ENCODE measurements at places on chromosomes 3 and 15.

DNA sequence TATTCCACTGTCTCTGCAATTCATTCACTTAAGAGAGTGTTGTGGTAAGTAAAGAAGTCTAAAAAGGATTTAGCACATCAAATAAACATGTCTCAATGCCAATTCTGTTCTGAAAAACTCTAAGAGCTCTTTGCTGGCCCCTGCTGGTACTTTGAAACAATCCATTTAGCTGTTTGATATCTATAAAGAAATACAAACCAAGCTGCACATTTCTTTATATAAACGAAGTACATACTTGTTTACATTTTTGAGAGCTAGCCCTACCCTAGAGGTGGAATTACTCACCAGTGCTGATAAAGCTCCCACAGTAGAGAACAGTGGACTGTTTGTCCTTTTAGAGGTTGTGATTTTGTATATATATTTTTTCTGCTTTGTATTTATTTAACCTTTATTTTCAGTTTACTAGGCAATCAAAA, 75.5 kb downstream of the NEDD4 start:
- peak; percentile 8 for DNase-seq

DNA sequence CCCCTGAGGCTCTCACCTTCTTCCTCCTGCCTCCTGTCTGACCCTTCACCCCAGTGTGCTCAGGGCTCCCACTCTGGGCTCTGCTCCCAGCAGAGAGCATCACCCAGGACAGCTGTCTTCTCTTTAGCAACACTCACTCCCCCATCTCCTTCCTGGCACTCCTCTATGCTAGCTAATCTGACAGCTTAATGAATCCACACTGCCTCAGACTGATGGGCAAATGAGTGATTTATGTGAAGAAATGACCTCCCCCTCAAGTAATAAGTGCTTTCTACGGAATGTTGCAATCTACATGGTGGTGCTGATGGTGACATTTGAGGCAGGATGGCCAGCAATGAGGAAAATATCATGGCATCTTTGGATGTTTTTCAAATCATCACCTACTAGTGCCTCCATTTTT, 83.6 kb downstream of the LSM3 start:
- no peak for DNase-seq

DNA sequence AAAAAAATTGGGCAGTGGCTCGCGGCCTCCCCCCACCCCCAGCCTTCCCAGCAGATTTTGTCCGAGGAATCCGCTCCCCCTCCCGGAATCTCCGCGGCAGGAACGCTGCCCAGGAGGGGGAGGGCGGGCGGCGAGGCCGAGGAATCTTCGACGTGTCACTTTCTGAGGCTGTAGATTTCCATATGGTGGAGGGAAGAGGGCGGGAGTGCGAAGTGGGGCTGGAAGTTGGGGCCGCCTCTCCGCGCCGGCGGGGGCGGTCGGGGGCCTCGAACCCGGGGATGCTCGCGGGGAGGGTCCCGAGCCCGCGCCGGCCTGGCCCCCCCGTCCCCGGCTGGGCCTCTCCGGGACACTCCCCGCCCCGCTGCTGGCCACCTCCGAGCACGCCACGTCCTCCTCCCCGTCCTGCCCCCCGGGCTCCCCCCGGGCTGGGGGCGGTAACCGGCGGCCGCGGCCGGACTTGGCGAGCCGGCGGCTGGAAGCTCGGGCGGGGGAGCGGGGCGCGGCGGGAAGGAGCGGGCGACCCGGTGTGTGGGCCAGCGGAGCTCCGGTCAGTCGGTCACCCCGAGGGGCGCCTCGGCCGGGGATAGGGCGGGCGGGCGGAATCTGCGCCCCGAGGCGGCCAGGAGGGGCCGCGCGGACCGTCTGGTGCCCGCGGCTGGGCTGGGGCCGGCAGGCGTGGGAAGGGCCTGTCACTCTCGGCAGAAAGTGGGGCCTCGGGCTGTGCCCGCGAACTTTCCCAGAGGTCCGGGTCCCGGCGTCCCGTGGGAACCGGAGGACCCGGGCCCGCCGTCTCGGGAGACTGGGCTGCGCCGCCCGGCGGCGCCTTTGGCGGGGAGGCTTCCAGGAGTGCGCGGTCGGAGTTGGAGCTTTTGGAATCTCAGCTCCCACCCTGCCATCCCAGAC, 951 bp downstream of the FNDC3B start:
- DNase-seq: peak; percentile 28

DNA sequence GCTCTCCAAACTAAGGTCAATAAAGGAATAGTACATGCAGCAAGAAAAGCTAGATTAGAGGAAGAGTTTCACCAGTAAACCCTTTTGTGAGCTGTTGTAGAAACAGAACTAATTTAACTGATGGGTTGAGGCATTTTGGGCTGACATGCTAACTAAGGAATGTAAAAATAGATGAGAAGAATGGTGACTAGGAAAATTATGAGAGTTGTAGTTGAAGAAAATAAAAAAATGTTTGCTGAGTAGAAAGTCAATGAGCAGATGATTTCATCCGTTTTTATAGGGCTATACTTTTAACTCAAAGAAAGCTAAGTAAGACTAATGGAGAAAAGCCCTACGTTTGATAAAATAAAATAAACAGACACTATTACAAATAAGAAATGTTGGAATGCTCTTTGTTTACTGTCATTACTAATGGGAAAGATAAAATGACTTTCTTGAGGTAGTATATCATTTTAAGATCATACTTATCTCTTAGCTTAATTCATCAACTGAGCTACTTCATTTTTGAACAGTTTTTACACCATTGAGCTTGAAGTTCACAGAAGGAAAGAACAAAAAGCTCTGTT, 209.4 kb upstream of the DPH6 start:
- DNase-seq: no peak

GRCh38 chr3:101529816-101530685, 17.0 kb upstream of the SENP7 start:
- DNase-seq: no peak

GRCh38 chr15:26773917-26774316, 1.1 kb upstream of the GABRB3 start:
- no peak for DNase-seq

DNA sequence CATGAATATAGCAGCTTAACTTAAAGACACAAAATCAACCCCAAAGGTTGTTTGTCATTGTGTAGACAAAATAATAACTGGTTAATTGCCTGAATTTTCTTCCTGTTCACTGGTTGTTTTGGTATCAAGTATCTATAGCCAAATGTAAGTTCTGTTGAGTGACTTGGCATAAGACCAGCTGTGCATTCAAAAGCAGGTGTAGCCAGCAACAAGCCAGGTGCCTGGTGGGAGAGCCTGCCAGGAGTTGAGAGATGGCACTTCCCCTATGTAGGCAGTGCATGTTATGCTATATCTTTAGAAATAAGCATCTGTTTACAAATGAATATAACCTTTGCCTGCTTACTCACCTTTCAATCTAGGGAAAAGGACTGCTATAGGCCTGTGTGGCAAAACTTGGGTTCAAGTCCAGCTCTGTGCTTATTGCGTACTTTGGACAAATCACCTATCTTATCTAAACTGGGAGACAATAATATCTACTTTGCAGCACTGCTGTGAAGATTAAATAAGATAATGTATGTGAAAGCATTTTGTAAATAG, 84.9 kb upstream of the TBL1XR1 start:
- DNase-seq: no peak

- no peak for DNase-seq
Measured at GRCh38 chr3:45990181-45990580, 5.4 kb downstream of the FYCO1 start.

DNA sequence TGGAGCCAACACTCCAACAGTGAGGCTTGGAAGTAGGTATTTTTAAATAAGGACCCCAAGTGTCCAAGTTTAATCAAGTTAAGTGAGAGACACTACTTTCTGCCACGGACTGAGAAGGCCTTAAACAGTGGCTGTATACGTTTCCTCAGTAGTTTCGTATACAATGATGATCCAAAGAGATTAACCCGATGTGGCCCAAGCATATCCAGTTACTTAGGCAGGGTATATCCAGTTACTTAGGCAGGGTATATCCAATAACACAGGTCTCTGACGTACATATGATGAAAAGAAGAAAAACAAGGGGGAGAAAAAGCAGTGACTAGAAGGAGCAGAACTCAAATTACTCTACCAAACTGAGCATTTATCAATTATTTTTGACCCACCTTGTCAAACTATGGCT, 591.4 kb downstream of the FOXP1 start:
- no peak for DNase-seq

GRCh38 chr15:59039225-59039624, 51.8 kb downstream of the RNF111 start:
- DNase-seq: no peak

DNA sequence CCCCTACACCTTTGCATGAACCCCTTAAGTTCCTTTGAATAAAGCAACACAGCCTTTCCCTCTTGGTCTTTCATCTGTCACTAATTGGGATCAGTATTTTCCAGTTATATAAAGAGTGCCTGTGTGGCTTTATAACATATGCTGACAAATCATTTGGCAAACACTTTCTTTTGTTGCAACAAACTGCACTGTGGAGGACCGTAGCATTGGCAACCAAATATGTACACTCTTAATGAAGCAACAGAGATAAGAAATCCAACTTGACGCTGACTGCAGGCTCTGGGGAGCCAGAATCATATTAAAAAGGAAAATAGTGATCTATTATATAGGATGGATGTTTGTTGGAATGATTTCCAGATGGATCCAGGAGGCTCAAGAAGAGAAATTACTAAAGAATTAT, 120.1 kb upstream of the PRICKLE2 start:
- no peak for DNase-seq

DNA sequence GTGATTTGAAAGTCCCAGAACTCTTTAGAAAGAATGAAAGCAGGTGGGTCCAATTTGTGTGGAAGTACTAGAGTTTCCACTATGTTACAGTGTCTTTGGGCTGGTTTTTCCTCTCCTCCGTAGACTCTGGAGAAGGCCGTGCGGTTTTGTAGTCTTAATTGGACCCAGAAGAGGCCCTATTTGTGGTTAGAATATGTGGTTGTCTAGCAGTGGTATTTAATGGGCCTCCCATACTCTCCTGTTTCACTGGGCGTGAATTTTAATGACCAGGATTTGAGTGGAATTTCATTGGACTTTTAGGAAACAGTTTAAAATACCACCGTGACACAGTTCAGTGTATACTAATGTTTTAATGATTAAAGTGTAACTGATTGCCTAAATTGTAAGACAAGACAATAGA, 182.3 kb downstream of the BBX start:
- no peak for DNase-seq

- no peak for DNase-seq
Measured at GRCh38 chr3:57822686-57823085, 66.6 kb downstream of the SLMAP start.

GRCh38 chr15:56871867-56872266, 46.6 kb upstream of the TCF12 start:
- no peak for DNase-seq

GRCh38 chr3:153343988-153344782, 182.2 kb downstream of the RAP2B start:
- no peak for DNase-seq

- DNase-seq: no peak
Measured at GRCh38 chr15:66186049-66186825, 67.3 kb downstream of the MEGF11 start.

DNA sequence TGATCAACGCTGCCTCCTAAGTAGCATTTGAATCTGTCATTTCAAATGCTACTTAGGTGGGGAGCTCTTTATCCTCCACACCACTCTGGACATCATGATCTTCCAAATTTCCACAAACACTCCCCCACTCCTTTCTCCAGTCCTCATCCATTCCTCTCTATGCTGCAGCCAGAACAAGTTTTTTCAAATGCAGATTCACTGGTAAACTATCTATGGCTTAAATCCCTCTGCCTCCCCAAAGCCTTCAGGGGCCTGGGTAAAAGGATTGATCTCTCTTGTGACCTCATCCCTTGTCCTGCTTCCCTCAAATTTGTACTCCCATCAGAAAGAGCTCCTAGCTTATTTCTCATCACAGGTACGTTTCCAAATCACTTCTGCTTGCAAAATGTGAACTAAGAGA, 1.3 kb upstream of the AEN start:
- no peak for DNase-seq

DNA sequence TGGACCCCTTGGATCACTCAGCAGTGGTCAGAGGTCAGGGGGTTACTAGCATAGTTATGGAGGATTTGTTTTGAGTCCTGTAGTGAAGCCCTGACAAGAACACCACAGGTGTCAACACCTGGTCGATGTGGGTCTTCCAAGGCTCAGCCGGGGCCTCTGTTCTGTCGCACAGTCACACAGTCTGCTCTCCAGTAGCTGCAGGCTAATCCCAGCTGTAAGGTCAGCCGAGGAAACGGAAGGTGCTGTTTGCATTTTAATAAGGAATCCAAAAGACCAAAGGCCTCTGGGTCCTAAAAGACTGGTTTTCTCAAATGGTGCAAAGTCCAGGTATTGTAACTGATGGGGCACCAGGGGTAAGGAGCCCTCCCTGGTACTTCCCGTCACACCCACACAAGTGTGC, 71.7 kb downstream of the RPLP1 start:
- no peak for DNase-seq

DNA sequence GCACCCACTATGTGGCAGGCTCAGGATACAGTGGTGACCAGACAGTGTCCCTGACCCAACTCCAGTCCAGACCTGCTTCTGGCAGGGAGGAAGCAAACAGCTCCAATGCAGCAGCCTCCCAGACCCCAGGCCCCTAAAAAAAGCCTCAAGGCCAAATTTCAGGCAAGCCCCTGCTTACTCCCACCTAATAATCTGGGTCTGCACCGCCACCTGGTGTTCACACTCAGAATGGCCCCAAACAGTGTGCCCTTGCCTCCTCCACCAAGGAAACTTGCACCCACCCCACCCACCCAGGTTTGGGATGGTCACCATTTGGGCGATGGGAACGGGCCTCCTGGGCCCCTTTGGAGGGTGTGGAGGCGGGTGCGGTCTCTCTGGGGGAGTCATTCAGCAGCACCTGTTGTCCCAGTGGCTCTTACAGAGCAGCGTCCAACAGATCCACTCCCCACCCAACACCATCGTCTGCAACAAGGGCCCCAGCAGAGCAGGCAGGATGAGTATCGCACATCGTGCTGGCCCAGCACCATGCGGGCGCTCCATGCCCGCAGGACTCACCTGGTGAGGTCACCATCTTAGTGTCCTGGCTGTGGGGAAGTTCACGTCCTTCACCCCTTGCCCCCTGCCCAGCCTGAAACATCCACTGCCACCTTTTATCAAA, 17.3 kb downstream of the C3orf18 start:
- DNase-seq: peak; percentile 71

DNA sequence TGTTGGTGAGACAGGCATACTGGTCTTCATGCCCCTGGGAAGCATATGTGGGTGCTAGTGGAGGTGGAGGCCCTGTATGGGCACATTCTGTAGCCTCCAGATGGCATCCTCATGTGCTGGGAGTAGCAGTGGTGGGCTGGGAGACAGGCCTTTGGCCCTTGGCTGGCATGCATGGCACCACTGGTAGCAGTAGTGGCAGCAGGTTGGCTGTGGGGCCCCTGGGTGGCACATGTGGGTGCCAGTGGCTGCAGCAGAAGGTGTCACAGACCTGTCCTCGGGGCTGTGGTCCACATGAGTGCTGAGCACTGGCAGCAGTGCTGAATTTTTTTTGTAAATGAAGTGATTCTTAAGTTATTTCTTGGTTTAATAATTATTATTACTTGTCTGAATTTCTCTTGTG, 71.2 kb downstream of the TNFAIP8L3 start:
- no peak for DNase-seq

Measured in stimulated activated CD4-positive, alpha-beta T cell treated with anti-CD3 and anti-CD28 coated beads, Interleukin-4, amount 100 ng/mL, for 24 hours (primary cell).